CD4-positive, CD25-positive, alpha-beta regulatory T cell (primary cell): ENCODE measurements at places on chromosomes 11 and 22. TPM values are rescaled to one million over a fixed set of nuclear protein-coding genes. Genes with fewer than 3 reads are reported as not detected.

Gene OR56A1
- polyA plus RNA-seq: not detected

Gene FZD4
- not detected for polyA plus RNA-seq

Gene ARHGAP8
- polyA plus RNA-seq: not detected

Gene ESAM
- polyA plus RNA-seq: 0.55 TPM

Gene TALDO1
- polyA plus RNA-seq: 227 TPM

Gene GGT1
- polyA plus RNA-seq: 16.8 TPM

Gene SHANK2
- polyA plus RNA-seq: not detected

GRCh38 chr11:118574636-118575035 is 2.4 kb downstream of the ARCN1 start:
- H3K4me3 ChIP-seq: peak overlapping the region; percentile 89
- H3K36me3 ChIP-seq: peaks cover 9% of the 10 kb centered on the region
- H3K4me1 ChIP-seq: peaks cover 48% of the 10 kb centered on the region
- no peak for DNase-seq
- H3K27me3 ChIP-seq: no peaks in the 10 kb centered on the region

GRCh38 chr11:95790933-95791708 is 823 bp downstream of the CEP57 start:
- H3K27ac ChIP-seq: peak overlapping the region; percentile 100
- peak overlapping the region; percentile 92 for H3K4me3 ChIP-seq
- peaks cover 48% of the 10 kb centered on the region for H3K4me1 ChIP-seq
- DNase-seq: peak; percentile 35
- peaks cover 15% of the 10 kb centered on the region for H3K36me3 ChIP-seq
- H3K27me3 ChIP-seq: no peaks in the 10 kb centered on the region

DNA sequence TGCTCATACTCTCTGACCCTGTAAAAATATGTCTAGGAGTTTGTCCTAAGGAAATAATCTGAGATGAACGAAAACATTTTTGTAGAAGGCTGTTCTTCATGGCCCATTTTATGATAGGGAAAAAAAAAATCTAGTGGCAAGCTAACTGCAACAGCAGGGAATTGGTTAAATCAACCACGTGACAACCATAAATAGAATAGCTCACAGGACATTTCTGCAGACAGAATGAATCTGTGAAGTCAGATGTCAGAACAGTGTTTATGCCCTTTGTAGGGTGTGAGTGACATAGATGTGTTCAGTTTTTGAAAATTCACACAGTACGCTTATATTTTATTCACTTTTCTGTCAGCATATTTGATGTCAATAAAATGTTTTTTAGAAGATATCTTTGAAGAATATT is 16.1 kb downstream of the ARHGAP1 start:
- DNase-seq: no peak
- H3K4me3 ChIP-seq: no peak overlapping the region
- no peak overlapping the region for H3K27ac ChIP-seq
- H3K4me1 ChIP-seq: no peaks in the 10 kb centered on the region
- H3K27me3 ChIP-seq: no peaks in the 10 kb centered on the region

- no peak overlapping the region for H3K27ac ChIP-seq
- H3K27me3 ChIP-seq: peaks cover 3% of the 10 kb centered on the region
- H3K4me1 ChIP-seq: peaks cover 5% of the 10 kb centered on the region
- peak; percentile 9 for DNase-seq
- no peak overlapping the region for H3K4me3 ChIP-seq
Observed at GRCh38 chr22:29716814-29717545, 2.8 kb upstream of the CABP7 start.

DNA sequence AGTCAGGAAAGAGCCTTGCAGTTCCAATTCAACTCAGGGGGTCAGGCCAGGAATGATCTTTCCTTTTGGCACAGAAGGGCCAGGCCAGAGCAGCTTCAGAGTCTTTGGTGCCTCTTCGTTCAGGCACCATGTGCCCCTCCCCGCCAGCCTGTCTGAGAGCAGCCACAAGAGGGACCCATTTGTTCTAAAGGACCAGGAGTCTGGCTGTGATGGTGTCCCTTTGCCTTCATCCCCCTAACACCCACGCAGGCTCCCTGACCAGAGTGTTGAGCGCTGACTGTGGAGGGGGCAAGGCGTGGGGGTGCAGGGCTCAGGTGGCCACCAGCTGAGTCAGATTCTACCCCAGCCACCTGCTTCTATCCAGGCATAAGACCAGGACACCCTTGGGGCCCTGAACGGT is 156.4 kb downstream of the TTC17 start:
- DNase-seq: no peak
- no peaks in the 10 kb centered on the region for H3K36me3 ChIP-seq
- no peak overlapping the region for H3K27ac ChIP-seq
- H3K27me3 ChIP-seq: no peaks in the 10 kb centered on the region
- no peaks in the 10 kb centered on the region for H3K4me1 ChIP-seq
- no peak overlapping the region for H3K4me3 ChIP-seq

GRCh38 chr11:130997278-130997677 is 81.0 kb upstream of the SNX19 start:
- no peaks in the 10 kb centered on the region for H3K27me3 ChIP-seq
- H3K27ac ChIP-seq: no peak overlapping the region
- no peaks in the 10 kb centered on the region for H3K36me3 ChIP-seq

DNA sequence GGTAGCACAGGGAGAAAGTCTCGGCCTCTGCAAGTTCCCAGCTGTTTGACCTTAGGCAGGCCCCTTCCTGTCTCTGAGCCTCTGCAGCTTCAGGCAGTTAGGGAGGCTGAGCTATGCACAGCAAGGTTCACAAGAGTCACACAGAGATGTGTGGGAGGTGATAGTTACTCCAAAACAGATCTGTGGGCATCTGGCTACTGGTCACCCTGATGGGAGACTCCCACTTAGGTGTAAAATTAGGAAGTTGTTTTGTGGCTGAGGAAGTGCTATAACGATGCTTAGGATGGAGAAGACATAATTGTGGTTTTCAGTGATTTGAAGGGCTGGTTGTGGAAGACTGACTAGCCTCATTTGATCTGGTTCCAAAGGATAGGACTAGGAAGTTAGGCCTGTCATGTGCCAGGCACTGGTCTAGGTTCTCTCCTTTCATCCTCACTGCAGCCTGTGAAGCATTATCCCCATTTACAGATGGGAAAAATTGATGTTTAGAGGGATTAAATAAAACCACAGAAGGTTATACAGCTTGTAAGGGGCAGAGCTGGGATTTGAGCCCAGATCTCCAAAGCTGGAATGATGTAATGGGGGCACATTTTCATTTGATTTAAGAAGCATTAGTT is 13.5 kb downstream of the ACO2 start:
- DNase-seq: no peak
- peaks cover 5% of the 10 kb centered on the region for H3K4me1 ChIP-seq
- no peak overlapping the region for H3K27ac ChIP-seq
- H3K27me3 ChIP-seq: no peaks in the 10 kb centered on the region
- no peak overlapping the region for H3K4me3 ChIP-seq
- no peaks in the 10 kb centered on the region for H3K36me3 ChIP-seq

GRCh38 chr11:46357483-46357936 is 10.2 kb downstream of the DGKZ start:
- H3K4me1 ChIP-seq: peaks cover 75% of the 10 kb centered on the region
- H3K4me3 ChIP-seq: no peak overlapping the region
- peak overlapping the region; percentile 23 for H3K27ac ChIP-seq
- no peaks in the 10 kb centered on the region for H3K27me3 ChIP-seq
- no peak for DNase-seq

- H3K4me1 ChIP-seq: no peaks in the 10 kb centered on the region
- H3K27me3 ChIP-seq: peaks cover 7% of the 10 kb centered on the region
- no peak for DNase-seq
- no peak overlapping the region for H3K4me3 ChIP-seq
- no peaks in the 10 kb centered on the region for H3K36me3 ChIP-seq
- no peak overlapping the region for H3K27ac ChIP-seq
Observed at GRCh38 chr22:50123119-50123518, 33.3 kb downstream of the MOV10L1 start.

GRCh38 chr11:120392793-120393192 is 56.6 kb downstream of the ARHGEF12 start:
- H3K27me3 ChIP-seq: no peaks in the 10 kb centered on the region
- no peak for DNase-seq
- H3K36me3 ChIP-seq: no peaks in the 10 kb centered on the region
- H3K4me3 ChIP-seq: no peak overlapping the region
- H3K4me1 ChIP-seq: no peaks in the 10 kb centered on the region

DNA sequence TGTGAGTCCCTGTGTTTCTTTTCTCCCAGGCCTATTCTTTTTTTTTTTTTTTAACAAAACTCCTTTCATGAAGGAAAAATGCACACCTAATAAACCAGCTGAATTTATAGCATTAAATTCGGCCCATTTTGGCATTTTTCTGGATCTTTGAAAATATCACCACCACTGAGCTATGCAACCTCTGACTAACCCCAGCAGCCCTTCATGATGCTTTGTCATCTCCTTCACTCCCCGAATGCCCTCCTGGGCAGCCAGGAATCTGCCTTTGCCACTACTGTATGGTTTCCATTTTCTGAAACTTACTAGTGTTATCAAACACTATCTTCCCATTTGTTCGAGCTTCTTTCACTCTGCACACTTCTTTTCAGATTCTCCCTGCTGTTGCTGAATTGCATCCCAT is 97.9 kb downstream of the ZNF280B start:
- H3K27ac ChIP-seq: no peak overlapping the region
- no peaks in the 10 kb centered on the region for H3K36me3 ChIP-seq
- DNase-seq: no peak
- peaks cover 18% of the 10 kb centered on the region for H3K27me3 ChIP-seq
- no peak overlapping the region for H3K4me3 ChIP-seq

- no peak for DNase-seq
- no peak overlapping the region for H3K27ac ChIP-seq
- H3K4me3 ChIP-seq: no peak overlapping the region
- H3K27me3 ChIP-seq: no peaks in the 10 kb centered on the region
- no peaks in the 10 kb centered on the region for H3K36me3 ChIP-seq
Observed at GRCh38 chr11:17798253-17798652, 63.7 kb downstream of the KCNC1 start.

DNA sequence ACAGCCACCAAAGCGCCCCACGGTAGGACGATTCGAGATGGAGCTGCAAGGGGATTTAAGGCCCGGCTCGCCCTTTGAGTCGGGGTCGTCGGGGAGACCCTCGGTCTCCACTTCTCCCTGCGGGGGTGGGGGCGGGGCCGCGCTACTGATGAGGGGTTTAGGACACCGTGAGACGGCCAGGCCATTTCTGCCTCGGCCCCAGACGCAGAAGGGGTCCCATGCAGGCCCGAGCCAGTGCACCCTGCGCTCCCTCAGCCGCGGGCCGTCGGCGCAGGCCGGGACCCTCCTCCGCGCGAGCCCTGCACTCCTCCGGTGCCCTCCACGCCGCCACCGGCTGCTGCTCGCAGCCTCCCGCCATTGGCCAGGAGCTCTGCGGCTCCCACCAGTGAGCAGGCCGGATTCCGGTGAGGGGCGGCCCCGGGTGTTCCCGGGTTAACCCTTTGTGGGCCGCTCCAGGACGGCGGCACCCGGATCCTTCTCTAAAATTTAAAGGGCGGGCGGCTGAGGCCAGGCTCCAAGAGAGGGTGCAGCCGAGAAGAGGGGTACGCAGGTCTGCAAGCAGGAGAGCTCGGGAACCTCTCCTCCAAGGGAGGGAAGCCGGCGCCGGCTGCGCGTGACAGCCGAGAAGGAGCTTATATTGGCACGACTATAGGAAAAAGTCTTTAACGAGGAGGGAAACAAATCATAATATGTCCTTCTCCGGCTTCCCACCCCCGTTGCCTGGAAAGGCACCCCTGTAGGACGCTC is 18.0 kb downstream of the CREB3L1 start:
- H3K27ac ChIP-seq: no peak overlapping the region
- H3K36me3 ChIP-seq: no peaks in the 10 kb centered on the region
- DNase-seq: peak; percentile 68
- peaks cover 4% of the 10 kb centered on the region for H3K27me3 ChIP-seq
- H3K4me1 ChIP-seq: peaks cover 17% of the 10 kb centered on the region

DNA sequence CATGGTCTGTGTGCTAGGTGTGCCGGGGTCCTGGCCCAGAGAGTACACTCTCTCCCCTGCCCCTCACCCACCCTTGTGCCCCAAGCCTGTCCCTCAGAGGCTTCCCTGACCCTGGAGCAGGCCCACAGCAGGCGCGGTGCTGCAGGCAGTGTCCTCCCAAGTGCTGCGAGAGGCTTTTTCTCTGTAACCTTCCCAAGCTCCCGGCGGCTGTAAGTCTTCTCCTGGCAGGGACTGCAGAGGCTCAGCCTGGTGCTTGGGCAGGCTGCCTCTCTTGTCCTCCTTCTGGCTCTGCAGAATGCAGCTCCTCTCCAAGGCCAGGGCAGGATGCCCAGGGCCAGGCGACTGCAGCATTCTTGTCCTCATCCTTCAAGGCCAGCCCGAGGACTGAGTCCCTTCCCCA is 15.9 kb downstream of the RFPL1 start:
- H3K27me3 ChIP-seq: no peaks in the 10 kb centered on the region
- no peak overlapping the region for H3K4me3 ChIP-seq
- no peaks in the 10 kb centered on the region for H3K4me1 ChIP-seq

DNA sequence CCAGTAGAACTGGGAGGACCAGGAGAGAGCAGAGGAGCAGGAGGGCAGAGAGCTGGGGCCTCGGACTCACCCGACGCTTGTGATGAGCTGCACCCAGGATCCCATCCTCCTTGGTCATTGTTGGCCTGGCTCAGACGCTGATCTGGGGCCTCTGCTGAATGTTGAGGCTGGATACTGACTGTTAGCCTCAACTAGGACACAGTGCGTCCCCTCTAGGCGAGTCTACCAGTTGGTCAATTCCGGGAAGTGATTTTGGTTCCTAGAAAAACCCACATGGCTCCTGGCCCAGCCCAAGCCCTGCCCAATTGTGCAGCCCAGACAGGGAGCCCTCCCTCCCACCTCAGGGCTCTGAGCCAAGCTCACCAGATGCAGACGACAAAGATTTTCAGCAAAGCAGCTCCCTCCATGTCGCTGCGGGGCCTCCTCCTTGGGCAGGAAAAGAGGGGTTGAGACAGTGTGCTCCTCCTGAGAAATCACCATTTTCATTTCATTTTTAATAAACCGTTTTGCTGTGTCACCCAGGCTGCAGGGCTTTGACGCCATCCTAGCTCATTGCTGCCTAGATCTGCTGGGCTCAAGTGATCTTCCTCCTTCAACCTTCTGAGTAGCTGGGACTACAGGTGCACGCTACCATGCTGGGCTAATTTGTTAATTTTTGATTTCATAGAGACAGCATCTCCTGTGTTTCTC is at the start of gene APOL4:
APOL4 (minus strand) TSS at position 180 of the 690 bp plus-strand sequence; CDS start at position 105, 75 bp downstream.
- no peaks in the 10 kb centered on the region for H3K36me3 ChIP-seq
- H3K4me1 ChIP-seq: no peaks in the 10 kb centered on the region
- no peak within 1 kb of the TSS for H3K27ac ChIP-seq
- H3K4me3 ChIP-seq: no peak within 1 kb of the TSS
- H3K27me3 ChIP-seq: no peaks in the 10 kb centered on the region
